Activated CD4-positive, alpha-beta T cell treated with anti-CD3 and anti-CD28 coated beads, Interleukin-2, amount 50 U/mL, for 24 hours (primary cell): ENCODE measurements at places on chromosomes 13 and 19.

DNA sequence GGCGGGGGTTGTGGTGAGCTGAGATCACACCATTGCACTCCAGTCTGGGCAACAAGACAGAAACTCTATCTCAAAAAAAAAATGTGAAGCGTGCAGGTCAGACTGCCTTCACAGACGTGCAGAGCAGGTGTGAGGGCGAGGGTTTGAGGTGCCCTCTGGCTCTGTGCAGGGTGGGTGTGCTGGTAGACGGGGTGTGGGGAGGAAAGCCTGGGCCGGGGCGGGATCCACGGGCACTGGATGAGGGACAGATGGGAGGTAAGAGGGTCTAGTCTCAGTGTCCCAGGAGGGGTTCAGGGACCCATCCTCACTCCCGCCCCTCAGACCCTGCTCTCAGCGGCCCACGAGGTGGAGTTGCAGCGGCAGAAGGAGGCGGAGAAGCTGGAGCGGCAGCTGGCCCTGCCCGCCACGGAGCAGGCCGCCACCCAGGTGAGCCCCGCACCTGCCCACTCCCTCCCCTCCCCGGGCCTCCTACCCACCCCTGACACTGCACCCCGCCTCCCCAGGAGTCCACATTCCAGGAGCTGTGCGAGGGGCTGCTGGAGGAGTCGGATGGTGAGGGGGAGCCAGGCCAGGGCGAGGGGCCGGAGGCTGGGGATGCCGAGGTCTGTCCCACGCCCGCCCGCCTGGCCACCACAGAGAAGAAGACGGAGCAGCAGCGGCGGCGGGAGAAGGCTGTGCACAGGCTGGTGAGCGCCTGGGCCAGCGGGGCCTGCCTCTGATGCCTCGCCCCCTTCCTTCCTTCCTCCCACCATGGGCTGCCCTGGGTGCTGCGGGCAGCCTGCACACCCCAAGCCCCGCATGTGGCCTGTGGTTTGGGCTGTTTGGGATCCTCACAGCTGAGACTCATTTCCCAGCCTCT lies 9.1 kb downstream of the NOP53 start:
- DNase-seq = no peak

- DNase-seq = no peak
Observed at GRCh38 chr13:107329991-107330390, 762.1 kb upstream of the ARGLU1 start.

GRCh38 chr19:50417111-50418081 lies 1.3 kb upstream of the SPIB start:
- DNase-seq = no peak

DNA sequence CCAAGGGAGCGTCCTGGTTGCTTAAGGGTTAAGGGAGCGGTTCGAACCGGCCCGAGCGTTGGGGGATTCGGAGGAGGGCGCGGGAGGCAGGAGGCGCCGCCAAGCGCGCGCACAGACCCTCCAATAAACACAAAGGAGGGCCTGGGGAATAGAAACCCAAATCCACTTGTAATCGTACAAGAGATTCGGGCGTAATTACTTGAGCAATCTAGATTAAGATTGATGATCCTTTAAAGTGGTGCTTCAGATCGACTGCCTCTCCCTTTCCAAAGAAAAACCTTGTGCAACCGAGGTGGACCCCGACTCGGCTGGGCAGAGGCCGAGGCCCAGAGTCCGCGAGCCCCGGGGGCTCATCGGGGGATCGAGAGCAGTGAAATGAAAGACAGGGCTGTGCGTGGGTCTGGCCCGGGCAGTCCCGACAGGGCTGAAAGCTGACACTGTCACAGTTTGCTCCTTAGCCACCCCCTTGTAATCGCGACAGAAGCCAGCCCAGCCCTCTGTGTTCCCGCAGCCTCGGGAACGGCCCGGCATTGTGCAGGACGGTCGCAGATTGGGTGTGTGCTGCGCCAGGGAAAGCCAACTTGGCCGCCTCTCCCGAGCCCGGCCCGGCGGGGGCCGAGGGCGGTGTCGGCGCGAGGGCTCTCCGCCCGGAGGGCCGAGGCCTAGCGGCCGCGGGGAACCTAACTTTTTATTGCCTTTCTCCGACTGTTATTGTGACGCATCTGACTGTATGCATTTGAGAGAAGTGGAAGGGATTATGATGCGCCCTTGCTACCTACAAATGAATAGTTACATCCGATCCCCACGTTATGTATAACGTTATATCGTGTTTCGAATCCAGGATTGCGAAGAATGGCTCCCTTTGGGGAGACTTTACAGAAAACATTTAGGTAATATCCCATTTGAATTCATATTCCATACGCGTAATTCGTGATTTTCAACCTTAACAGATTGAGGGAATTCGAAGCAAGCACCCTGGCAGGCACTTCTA lies 5.5 kb downstream of the MAB21L1 start:
- DNase-seq = no peak

GRCh38 chr19:28963486-28964250 lies 249.3 kb downstream of the UQCRFS1 start:
- DNase-seq = no peak

DNA sequence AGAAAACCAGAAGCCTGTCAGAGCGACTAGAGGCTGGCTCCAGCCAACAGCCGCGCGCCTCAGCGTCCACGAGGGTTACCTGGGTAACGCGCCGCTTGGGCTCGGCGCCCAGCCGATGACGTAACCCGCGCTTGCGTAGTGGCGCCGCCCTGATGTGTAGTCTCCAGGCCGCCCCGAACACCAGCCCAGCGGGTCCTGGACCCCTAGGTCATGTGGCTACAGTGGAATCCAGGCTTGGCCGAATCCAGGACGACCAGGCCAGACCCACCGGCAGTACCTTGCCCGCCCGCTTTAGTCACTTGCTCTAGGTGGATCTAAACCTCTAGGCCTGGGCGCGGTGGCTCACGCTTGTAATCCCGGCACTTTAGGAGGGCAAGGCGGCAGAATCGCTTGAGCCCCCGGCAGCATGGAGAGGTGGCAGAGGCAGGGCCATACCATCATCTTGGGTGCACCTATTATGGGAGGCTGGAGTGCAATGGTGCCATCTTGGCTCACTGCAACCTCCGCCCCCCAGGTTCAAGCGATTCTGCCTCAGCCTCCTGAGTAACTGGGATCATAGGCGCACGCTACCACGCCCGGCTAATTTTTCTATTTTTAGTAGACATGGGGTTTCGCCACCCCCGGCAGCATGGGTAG lies 7.2 kb upstream of the ZNF606 start:
- DNase-seq = peak; percentile 30

DNA sequence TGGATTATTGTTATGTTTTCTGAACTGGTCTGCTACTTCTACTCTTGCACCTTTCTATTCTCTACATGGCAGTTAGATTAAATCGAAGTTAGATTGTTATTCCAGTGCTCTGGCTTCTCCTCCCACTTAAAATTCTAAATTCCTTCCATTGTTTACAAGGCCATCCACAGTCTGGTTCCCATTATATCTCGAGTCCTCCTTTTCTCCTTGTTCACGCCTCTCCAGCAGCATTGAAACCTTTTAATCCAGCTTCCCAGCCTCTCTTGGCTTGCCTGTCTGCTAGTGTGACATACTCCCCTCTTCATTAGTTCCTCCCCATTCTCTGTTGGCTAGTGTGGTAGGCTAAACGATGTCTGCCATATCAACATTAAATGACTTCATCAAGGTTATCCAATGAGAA lies 54.5 kb downstream of the DNAJC15 start:
- no peak for DNase-seq

- no peak for DNase-seq
Observed at GRCh38 chr13:87052731-87053130, 618.4 kb upstream of the SLITRK5 start.

- DNase-seq = no peak
Observed at GRCh38 chr19:32748497-32748896, 28.9 kb downstream of the TDRD12 start.

DNA sequence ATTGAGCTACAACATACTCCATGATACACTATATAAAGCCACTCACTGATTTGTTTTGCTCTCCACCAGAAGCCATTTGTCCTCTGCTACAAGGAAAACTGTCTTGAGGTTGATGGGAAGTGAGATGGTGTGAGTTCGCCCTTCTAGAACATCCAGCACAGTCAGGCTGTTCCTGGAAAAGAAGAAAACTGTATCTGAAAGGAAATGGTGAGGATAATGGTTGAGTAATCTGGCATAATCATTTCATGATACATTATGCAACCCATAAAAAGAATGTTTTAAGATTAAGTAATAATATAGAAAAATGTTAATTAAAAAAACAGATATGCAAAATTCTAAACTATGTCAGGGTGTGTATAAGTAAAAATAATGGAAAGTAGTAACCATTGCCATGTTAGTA lies 233.9 kb downstream of the RGCC start:
- DNase-seq = no peak

- DNase-seq = no peak
Observed at GRCh38 chr13:95239283-95239682, 62.0 kb downstream of the ABCC4 start.

DNA sequence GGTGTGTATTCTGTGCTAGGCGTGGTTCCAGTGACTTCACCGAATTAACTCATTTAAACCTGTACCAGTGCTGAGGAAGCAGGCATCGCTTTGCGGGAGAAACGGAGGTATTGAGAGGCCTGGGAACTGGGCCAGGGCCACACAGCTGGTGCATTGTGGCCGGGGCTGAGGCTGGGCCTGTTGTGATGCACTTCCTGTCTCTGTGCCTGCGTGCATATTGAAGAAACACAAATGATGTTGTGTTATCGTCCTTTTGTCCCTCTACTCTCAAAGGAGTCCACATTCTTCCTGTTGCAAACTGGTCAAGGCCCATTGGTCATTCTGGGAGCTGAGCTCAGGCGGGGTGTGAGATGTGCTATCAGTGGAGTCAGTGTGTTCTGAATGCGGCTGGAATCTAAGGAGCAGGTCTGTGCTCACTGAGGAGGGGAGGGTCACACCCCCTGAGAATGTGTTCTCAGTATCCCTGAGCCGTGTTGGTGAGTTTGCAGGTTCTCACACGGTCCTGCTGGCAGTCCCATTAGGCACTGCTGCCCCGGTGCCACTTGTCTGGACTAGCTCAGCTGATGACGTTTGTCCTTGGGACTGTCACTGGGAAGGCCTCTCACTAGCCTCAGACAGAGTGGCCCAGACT lies 62.1 kb downstream of the ARHGEF7 start:
- DNase-seq = no peak

GRCh38 chr19:7224209-7224686 lies 70.0 kb downstream of the INSR start:
- DNase-seq = no peak

GRCh38 chr13:40187841-40188591 lies 478.4 kb downstream of the FOXO1 start:
- DNase-seq = peak; percentile 37

DNA sequence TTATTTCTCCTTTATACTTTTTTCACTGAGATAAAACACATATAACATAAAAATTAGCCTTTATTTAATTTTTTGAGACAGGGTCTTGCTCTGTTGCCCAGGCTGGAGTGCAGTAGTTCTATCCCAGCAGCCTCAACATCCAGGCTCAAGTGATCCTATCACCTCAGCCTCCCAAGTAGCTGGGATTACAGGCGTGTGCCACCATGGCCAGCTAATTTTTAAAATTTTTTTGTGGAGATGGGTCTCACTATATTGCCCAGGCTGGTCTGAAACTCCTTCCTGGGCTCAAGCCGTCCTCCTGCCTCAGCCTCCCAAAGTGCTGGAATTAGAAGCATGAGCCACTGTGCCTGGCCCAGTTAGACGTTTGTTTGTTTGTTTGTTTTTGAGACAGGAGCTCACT lies 28.4 kb downstream of the CRTC1 start:
- no peak for DNase-seq

DNA sequence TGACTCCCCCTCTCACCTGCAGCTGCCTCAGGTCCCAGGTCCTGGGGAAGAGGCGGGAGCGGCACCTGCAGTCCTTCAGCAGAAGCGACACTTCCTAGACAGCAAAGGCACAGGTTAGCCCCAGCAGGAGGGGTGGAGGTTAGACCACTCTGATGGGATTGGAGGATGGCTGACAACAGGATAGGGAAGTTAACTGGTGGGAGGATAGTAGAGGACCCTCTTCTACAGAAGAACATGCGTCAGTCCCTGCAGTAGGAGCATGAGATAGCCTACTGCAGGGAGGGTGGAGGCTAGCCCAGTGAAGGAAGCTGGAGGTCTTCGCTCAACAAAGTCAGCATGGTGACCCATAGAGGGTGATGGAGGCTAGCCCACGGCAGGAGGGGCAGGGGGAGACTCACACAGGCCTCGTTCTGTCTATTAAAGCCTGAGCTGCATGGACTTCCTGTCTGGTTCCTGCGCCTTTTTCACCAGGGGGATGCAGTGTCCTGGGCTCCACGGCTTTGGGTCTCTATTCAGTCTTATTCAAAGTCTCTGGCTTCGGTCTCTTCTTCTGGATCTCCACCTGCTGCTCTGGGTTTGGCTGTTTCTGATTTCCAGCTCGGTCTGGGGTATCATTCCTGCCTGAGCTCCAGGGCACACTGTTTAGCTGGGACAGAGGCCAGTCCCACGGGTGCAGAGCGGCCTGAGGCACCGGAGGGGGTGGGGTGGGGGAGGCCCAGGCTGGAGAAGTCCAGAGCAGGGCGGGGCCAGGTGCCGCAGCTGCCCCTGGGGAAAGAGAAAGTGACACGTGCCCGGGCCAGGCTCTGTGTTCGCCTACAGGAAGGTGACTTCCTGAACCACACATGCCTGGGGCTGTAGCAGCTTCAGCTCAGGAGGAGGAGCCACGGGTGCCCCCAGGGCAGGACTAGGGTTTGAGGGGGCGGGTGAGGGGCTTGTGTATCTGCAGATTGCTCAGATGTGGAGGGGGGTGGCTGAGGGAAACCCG lies 7.3 kb downstream of the IFNL3 start:
- DNase-seq = peak; percentile 18

DNA sequence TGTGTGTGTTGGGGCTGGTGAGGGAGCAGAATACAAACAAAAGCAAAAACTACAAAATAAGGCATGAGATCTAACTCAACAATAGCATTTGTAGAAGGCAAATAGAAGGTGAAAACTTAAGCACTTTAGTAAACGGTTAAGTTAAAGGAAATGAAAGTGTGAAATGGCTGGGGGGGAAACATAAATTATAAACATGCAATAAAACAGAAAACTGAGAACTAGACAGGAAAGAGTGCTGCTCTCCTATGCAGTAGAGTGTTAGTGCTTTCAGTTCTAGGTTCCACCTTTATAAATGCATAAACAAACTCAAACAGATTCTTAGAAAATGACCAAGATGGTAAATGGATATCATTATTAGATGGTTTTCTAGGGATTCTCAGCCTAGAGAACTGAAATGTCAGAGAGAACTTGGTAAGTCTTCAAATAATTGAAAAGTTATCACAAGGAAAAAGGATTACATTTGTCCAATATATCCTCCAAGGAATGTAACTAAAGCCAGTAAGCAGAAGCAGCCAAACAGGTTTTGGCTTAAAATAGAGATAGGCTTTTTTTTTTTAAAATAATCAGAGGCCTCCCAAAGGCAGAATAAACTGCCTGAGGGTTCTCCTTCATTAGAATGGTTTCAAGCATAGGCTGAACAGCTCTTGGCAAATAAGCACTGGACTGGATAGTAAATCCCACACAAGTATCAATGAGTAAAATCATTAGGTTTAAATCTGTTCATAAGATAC lies 23.3 kb downstream of the RBM26 start:
- DNase-seq = no peak

DNA sequence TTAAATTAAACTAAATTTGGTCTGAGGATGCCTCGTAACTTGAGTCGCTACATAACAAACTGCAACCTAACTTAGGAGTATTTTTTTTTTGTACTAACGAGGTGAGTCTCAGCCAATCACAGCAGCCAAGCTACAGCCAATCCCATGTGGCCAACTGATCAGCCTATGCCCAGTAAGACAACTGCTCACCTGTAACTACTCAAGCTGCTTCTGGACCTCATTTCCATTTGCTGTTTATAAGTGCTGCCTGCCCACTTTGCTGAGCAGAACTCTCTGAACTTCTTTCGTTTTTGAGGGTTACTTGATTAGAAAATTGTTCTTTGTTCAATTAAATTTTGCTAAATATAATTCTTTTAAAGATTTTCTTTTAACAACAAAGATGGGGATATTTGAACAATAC lies 3.8 kb downstream of the CPB2 start:
- no peak for DNase-seq
